Activated gamma-delta T cell treated with anti-CD3 and anti-CD28 coated beads, Interleukin-2, amount 50 U/mL, for 16 hours (primary cell): ENCODE measurements at places on chromosomes 11 and 22.

DNA sequence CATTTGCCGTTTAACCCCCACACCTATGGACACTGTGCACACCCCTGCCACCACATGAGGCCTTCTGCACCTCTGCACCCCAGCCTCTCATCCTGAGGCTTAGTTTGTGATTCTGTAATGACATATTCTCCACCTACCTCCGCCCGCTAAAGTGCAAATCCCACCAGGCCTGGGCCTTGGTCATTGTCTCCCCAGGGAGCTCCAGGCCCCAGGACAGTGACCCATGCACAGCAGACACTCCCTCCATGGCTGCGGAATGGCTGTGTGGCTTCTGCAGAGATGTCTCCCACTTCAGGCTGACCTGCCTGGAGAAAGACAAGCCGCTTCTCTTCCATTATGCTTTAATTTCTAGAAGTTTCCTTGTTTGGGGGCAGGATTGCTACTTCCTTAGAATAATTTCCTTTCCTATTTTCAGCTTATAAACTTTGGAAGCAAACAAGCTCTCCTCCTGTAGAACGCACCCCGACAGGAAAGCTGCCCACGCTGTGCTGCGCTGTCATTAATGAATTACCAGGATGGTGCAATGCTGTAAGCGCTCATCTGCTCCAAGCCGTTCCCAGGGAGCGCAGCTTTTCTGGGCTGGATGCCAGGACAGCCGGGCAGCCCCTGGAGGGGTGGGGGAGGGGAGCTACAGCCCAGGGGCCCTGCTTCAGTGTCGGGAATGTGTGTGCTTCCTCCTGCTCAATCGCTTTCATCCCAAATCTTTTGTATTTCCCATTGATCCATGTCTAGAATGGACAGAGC is 618.0 kb downstream of the BRD1 start:
- DNase-seq = no peak

DNA sequence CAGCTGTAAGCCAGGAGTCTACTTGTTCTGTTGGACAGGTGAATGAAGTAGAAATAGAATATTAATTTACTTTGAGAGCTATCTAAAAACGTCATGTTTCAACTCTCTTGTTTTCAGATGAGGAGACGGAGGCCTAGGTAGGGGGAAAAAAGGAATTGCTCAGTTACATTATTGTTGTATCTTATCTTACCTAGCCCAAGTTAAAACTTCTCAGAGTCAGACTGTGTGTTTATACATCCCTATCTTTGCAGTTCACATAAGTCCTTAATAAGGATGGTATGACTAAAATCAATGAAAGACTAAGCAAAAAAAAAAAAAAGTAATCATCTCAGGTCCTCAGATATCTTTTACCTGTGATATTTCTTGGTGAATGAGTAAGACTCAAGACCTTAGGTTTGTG is 62.8 kb downstream of the TEAD1 start:
- DNase-seq = no peak

DNA sequence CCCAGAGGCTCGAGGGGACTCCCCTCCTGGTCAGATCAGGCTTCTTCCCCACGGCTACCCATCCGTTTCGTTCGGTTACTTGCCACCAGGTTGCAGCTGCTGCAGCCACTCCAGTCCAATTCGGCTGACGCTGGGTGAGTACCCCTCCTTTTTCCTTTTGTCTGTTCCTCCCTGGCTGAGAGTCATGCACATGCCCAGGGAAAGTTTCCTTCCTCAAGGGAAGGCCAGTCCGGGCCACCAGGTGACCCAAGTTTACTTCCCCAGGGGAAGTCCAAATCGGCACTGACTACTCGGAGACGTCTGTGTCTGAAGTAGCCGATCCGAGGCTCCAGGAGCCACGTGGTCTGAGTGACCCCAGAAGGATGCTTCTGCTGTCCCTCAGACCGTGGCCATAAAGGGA is 13.2 kb upstream of the OR56A3 start:
- no peak for DNase-seq

- DNase-seq = no peak
Measured at GRCh38 chr11:3860375-3860774, 4.9 kb downstream of the STIM1 start.

DNA sequence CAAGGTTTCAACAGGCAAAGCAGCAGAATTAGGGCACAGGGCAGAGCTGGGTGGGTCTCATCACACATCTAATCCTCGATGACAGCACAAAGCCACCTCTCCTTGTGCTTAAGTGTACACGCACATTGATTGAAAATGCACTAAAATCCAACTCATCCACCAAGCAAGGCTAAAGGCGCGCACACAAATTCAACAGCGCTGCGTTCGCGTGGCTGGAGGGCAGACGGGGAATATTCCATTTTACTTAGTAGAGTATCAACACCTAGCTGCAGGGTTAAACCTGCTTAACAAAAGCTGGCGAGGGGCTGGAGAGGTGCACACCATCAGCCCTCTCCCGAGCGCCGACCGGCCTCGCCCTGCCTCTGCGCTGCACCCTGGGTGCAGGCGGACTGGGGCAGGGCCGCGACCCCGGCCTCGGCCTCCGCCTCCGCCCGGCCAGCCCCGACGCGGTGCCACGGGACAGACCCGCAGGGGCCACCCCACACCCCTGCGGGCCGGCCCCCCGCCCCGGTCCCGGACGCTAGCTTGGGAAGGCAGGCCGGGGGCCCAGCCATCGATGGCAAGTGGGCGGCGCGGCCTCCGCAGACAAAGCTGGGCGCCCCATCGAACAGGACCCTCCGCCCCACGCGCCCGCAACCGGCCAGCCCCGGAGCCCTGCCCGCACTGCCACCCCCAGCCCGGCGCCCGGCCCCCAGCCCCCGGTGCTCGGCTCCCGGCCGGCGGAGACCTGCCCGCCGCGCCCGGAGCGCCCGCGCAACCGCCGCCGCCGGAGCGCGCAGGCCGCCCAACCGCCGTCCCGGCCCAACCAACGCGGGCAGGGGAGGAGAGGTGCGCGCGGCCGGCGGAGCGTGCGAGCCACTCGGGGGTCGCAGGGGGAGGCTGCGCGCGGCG is 929 bp downstream of the PRDM10 start:
- DNase-seq = peak; percentile 2

GRCh38 chr11:99410636-99411035 is 389.9 kb downstream of the CNTN5 start:
- DNase-seq = no peak

- no peak for DNase-seq
Measured at GRCh38 chr11:117830072-117830471, 5.5 kb upstream of the FXYD2 start.

GRCh38 chr11:128207861-128208321 is 379.5 kb downstream of the ETS1 start:
- no peak for DNase-seq

- no peak for DNase-seq
Measured at GRCh38 chr11:35163702-35164496, 24.9 kb downstream of the CD44 start.

GRCh38 chr11:31959716-31960115 is 131.2 kb upstream of the RCN1 start:
- no peak for DNase-seq

GRCh38 chr11:92528001-92528400 is 303.4 kb downstream of the FAT3 start:
- no peak for DNase-seq

DNA sequence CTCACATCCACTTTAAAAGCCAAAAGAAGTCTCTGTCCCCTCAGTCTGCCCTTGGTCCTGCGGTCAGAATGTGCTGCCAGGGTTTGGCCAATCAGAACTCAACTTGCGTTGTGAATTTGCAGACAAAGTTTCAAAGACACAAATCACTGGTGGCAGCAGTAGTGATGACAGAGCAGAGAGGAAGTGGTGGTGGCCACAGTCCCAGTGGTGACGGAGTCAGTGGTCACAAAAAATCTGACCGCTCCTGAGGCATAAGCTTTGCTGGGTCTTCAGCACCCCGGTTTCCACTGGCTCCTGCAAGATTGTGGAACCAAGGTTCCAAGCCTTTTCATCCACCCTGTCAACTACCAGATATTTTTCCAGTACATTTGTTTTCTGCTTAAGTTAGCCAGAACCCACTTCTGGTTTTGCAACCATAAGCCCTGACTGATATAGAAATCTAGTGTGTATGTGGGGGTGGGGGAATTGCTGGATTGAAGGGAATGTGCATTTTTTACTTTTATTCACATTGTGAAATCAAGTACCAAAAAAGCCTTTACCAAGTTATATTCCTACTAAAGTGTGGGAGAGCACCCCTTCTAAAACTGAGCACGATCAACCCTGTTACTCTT is 112.3 kb downstream of the TMPRSS5 start:
- DNase-seq = no peak

GRCh38 chr11:109554951-109555350 is 133.0 kb downstream of the C11orf87 start:
- no peak for DNase-seq

- no peak for DNase-seq
Measured at GRCh38 chr11:1487851-1488574, 1.4 kb upstream of the MOB2 start.

DNA sequence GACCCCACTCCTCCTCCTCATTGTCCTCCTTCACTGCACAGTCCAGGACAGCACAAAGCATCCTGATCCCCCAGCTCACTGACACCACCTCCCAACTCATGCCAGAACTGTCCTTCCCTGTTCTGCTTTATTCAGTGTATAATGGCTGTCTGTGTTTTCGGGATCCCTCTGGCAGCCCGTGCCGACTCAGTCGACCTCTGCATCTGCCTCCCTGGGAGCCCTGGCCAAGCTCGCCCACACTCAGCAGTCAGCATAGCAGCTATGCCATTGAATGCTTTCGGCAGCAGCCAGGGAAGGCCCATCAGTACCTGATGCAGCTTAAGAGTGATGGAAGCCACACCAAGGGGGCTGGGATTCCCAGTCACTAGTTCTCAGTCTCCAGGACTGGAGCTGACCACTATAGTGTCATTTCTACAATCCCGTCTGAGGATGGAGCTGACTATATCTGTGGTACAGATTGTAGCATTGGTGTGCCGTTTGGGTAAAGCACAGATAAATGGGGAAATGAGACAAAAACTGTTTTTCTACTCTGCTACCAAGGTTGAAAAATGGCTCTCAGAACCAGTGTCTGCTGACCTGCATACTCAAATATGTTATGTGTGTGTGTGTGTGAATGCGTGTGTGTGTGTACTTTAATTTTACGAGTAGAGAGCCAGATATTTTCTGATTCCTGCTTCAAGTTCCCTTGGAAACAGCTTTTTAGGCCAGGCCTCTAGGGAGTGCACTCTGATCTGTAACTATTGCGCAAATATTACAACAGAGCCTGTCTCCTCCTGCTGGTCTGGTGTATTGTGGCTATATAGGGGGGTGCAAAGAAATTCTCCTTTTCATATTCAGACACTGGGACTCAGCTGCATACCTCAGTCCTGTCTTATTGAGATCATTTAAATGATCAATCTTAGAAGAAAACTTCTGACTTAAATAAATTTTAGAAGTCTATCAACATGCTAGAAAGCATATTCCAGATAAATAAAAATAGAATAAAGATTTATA is 78.8 kb upstream of the TOP3B start:
- DNase-seq = no peak

GRCh38 chr22:45477366-45478107 is 25.1 kb upstream of the FBLN1 start:
- DNase-seq = no peak

DNA sequence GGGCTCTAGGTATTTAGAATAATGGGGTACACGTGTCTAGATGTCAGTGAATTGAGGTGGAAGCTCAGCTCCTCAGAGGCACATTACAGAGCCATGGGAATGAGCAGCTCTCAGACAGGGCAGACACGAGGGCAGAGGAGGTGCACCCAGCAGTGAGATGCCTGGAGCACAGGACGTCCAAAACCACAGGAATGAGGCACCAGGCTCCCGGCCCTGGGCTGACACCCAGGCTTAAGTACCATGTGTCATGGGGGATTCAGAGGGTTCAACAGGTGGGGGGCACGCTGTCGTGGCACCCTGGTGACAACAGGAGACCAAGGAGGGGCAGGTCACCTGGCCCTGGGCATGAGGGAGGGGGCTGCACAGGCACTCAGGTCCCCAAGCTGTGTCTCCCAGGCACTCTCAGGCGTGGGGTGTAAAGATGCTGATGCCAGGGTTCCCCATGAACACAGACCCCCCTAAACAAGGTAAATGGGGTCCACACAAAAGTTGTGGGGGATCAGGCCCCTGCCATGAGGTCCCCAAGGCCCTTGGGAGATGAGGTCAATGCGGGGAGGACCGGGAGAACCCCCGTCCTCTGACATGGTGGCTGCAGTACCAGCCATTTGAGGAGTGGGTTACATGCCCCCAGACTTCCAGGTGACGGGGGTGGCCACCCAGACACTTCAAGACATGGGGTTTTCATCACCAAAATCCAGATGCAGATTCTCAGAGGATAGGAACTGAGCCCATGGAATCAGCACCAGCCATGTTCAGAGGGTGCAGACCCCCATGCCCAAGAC is 5.6 kb upstream of the SYT8 start:
- no peak for DNase-seq

DNA sequence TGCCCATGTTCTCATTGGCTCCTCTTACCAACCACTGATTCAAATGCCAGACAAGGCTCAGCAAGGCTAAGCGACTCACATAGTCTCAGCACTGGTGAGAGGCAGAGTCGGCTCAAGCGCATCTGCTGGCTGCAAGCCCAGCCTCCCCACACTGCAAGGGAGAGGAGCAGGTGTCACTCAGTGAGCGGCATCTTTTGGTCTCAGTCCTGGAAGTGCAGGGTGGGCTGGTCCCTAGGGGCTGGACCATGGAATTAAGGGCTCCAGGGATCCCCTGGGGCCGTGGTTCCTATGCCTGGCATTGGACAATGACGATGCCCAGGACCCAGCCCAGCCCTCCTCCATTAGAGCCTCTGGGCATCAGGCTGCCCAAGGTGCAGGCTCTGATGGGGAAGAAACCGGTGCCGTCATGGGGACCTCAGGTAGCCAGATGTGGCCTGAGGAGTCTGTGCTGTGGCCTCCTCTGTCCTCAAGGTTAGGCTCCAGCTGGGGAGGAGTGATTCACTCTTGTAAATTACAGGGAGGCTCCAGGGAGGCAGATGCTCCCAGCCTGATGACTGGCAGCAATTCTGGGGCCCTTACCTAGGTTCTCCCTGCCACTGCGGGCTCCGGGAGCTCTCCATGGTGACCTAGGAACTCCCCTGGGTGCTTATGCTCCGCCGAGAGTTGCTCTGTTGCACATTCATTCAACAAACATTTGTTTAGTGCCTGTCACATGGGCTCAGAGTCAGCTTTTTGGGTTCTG is 28.0 kb downstream of the FADS2 start:
- DNase-seq = no peak

DNA sequence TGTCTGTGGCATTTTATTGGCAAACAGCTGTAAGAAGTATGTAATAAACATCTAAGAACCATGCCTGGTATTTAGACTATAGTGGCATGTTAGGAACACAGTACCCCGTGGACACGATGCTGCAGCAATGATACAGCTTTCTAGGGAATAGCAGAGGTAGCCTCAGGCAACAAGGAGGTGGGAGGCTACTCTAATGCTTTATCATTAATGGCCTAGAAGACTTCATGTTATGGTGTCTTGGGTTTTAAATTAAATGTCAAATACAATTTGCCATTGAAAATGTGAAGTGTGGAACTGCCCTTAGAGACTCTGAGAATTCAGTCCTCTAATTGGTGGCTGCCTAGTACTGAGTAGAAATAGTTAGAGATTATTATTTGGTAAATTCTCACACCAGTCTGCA is 516.9 kb downstream of the CNTN5 start:
- DNase-seq = no peak

GRCh38 chr11:31757260-31757835 is 53.8 kb downstream of the PAX6 start:
- DNase-seq = no peak
